ENCODE measurements at places on chromosomes 4 and X.

DNA sequence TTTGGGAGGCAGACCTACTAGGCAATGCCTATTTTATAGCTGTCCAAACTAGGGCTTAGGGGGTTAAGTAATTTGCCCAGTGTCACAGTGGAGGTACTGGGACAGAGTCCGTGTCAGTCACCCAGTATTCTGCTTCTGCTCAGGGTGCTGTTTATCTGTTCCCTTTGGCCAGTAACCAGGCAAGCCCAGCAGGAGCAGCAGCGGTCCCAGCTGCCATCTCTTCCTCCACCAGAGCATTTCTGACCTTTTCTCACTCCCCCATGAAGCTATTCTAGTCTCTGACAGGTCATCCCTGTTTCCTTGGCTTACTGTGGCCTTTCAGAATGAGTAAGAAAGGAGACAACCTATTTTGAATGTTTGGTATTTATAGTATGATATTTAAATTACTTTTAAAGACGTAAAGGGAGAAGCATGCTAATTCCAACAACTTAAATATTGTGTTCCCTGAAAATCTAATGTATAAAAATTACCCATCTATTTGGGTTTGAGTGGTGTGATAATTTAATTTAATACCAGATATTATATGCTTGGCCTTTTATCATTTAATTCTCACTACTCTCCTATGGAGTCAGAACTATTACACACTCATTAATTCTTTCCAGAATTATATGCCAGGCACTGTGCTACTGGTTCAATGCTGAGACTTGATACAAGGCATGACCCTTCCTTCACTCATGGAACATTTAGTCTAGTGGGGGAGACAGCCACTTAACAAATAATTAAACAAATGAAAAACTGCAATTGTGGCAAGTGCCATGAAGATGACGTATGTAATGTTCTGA lies 60.6 kb downstream of the RPS6KA3 start:
- no peak for DNase-seq

GRCh38 chr4:8648816-8649630 lies 56.5 kb downstream of the CPZ start:
- DNase-seq: peak; percentile 19

- no peak for DNase-seq
Observed at GRCh38 chr4:102439812-102440211, 61.3 kb upstream of the NFKB1 start.

DNA sequence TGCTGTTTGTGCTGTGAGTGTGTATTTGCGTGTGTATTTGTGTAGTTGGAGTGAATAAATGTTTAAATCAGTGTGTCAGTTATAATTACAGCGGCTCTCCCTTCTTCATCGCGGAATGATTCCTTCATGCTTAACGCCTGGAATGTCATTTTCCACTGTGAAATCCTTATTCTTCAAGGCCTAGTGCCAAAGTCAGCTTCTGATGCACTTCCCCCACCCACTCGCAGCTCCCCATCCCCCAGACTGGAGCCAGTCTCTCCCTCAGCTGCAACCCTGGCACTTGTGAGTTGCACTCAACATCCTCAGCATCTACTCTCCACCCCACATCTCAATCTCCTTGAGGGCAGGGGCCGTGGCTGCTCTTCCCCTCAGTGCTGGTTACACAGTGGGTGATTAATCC lies 583.0 kb downstream of the BCOR start:
- DNase-seq: no peak

DNA sequence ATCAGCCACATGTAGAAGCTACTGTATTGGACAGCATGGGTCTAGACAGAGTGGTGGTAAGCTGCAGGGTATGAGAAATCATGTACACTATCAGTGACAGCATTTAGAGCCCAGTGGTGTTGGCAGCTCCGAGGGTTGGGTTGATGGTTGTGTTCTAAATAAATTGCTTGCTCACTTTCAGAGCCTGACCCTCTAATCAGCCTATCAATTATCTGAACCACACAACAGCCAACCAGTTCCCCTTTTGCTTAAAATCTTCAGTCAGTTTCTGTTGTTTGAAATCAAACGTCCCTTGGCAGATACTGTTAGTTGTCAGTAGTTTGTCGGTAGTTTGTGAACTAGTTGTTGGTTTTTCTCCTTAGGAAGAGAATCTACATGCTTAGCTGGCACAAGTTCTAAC lies 99.8 kb upstream of the RAI2 start:
- DNase-seq: no peak

DNA sequence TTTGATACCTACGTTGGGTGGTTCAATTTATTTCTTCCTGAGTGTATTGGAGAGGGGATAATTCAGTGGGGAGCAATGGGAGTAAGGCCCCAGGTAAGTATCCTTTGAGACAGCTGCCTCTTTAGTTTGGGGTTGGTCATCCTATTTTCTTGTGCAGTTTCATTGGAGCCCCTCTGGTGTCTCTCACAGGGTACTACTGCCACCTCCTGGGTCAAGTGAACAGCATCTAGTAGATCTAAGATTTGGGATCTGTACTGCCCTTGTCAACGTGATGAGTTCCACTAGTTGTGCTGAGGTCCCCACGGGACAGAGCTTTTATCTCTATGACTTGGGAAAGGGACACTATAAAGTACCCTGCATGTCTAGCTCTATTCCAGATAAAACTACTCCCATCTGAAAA lies 80.6 kb downstream of the PBDC1 start:
- DNase-seq: no peak

- DNase-seq: no peak
Observed at GRCh38 chrX:48493890-48494364, 14.9 kb upstream of the PORCN start.

DNA sequence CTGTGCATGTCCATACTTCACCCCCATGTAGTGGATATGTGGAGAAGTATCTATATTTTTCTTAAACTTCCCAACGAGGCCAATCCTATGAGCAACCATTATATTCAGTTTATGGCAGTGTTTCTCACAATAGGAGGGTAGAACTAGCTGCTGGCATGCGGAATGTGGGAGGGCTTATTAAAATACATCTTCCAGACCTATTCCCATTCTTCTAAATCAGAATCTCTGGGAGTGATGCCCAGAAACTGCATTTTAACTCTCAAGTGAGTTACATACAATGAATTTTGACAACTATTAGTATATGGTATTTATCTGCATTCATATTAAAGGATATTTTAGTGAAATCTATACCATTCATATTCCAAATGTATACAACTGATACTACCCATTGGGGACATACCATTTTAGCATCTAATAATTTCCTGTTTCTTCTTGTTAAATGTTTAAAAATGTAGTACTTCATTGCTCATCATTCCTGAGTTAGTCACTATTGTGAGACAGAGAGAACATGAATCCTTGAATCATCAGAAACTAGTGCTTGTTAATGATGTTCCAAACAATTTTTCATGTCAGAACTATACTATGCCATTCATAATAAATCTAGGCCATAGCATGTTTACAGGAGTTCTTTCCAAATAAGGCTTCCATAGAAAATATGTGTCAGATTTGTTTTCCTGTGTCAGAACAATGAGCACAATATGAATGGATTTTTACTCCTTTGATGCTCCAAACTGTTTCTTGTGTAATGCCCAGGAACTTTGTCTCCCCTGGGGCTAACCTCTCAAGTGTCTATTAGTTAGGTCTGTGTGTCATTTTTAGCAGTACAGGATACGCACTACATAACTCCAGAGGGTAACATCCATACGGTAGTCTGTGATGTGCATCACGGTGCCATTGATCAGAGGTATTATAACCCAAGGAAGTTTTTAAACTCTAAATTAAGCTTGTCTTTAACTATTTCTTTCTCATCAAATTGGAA lies 198.8 kb upstream of the BMP3 start:
- DNase-seq: no peak

DNA sequence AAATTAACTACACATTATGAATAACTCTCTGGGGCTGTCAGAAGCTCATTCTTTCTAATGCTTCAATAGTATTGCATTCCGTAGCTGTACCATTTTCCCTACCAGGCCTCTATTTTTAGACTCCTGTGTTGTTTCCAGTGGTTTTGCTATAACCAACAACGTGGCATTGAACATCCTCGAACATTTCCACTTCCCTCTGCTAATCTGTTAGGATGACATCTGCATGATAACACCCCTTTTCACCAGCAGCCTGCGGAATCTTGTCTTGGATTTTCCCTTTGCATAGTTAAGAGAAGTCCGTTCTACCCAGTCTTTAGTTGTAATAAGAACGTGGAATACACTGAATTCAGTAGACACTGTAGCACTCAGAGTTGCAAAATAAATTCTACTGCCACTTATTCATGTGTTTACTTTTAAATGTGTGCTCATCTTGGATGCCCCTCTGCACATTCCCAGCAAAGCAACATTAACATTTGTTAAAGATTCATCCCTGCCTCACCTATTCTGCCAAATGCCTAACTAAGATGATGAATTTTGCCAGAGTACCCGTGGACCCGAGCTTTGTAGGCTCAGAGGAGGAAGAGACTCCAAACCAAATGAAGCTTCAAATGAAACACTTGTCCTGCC lies 55.6 kb downstream of the SEL1L3 start:
- DNase-seq: no peak

- DNase-seq: no peak
Observed at GRCh38 chr4:183469285-183469684, 24.8 kb downstream of the CDKN2AIP start.

GRCh38 chr4:52659722-52660261 lies 691 bp upstream of the USP46 start:
- DNase-seq: peak; percentile 82

DNA sequence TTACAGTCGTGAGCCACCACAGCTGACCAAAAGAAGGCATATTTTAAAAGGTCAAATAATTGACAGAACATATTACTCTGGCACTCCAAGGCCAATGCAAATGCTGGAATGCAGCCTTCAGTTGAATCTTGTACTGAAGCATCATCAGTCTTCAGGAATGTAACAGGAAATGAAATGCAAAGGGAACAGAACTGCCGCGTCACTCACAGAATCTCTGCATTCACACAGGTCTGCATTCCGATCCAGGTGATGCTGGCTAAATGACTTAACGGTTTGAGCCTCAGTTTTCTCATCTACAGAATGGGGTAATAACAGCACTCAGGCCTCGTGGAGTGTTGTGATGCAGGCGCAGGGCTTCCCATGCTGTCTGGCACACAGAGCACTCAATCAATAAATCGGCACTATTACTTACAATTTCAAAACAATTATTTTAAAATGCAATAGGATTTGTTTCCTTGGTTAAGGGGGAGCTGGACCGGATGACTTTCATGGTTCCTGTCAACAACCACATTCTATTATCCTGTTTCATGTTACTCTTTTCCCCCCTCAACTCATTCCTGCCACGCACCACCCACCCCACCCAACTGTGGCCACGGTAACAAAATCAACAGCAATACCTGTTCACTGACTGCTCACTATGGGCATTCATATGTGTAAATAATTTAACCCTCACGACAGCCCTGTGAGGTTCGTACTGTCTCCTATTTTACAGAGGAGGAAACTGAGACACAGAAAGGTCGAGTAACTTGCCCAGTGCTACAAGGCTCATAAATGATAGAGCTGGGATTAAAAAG lies 32.4 kb downstream of the IGFBP7 start:
- DNase-seq: no peak

- no peak for DNase-seq
Observed at GRCh38 chrX:87572901-87573300, 55.3 kb downstream of the KLHL4 start.

DNA sequence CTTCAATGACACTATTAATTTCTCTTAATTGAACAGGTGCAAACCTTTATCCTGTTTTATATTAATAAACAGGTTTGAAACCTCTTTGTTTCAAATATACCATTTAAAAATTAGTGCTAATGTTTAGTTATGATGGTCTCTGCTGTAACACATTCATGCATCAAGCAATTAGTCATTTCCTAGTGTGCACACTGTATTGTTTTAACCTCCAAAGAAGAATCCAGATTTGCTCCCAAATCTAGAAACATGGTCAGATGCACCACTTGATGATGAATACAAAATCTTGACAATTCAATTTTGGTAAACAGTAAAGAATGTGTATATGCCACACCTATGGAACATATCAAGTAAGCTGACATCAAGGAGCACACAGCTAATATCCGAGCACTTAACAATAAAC lies 157.1 kb downstream of the TRIML1 start:
- DNase-seq: no peak

DNA sequence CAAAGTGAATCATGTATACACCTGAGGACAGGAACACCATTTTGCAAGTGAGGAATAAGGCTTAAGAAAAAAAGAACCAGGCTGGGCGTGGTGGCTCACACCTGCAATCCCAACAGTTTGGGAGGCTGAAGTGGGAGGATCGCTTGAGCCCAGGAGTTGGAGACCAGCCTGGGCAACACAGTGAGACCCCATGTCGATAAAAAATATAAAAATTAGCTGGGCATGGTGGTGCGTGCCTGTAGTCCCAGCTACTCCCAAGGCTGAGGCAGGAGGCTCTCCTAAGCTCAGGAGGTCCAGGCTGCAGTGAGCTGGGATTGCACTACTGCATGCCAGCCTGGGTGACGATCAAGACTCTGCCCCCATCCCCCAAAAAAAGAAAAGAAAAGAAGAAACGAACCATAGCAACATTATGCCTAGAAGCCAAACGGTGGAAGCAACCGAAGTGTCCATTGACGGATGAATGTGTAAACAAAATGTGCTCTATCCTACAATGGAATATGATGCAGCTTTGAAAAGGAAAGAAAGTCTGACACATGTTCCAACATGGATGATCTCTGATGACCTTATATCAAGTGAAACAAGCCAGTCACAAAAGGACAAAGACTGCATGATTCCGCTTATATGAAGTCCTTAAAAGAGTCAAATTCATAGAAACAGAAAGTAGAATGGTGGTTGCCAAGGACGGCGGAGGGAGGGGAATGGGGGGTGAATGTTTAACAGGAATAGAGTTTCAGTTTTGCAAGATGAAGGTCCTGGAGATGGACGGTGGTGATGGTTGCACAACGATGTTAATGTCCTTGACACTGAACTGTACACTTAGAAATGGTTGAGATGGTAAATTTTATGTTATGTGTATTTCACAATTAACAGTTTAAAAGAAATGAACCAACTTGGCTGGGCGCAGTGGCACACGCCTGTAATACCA lies 8.6 kb upstream of the KIAA0232 start:
- no peak for DNase-seq

DNA sequence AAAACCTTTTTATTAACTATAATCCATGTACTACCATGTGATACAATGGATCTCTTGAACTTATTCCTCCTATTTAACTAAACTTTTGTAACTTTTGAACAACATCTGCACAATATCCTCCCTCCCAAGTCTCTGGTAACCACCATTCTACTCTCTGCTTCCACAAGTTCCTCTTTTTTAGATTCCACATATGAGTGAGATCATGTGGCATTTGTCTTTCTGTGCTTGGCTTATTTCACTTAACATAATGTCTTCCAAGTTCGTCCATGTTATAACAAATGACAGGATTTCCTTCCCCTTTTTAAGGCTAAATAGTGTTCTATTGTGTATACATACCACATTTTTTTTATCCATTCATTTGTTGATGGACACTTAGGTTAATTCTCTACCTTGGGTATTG lies 28.1 kb downstream of the DCAF8L1 start:
- DNase-seq: no peak

- no peak for DNase-seq
Observed at GRCh38 chr4:186765673-186766546, 42.3 kb upstream of the FAT1 start.

DNA sequence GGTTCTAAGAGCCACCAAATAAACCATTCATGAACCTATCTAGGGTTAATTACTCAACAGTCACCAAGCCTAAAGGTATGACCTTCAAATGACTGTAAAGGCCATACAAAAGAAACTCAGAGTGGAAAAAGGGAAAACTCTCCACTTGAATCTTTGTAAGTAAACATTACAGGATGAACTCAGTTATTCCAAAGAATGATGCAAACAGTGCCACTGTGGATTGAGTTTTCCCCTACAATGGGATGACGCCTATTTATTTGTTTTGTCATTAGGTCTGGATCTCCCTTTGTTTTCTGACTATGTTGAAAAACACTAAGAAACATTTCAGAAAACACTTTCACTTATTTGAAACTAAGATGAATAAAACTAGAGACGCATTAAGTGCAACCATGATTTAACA lies 12.7 kb downstream of the NUDT6 start:
- DNase-seq: no peak

Data from sciatic nerve (tissue), 2 donors.